Vagina (tissue), 2 donors: ENCODE measurements at places on chromosomes 1 and 21. TPM values are rescaled to one million over a fixed set of nuclear protein-coding genes. Genes with fewer than 3 reads are reported as not detected.

Gene UBE4B
- total RNA-seq, result 51.1 TPM

Gene GJA9
- total RNA-seq, result not detected

Gene MLLT11
- total RNA-seq, result 3.7 TPM

Gene ZNF683
- not detected for total RNA-seq

Gene SPRR1B
- 216 TPM for total RNA-seq

Gene DDAH1
- total RNA-seq, result 10.3 TPM

Gene SLC35F3
- total RNA-seq, result 0.49 TPM

Gene LRRC3
- 2.5 TPM for total RNA-seq

Gene SLC30A1
- total RNA-seq, result 19.2 TPM
